Pancreas (tissue), 10 donors: ENCODE measurements at places on chromosomes 1 and 21. TPM values are rescaled to one million over a fixed set of nuclear protein-coding genes. Genes with fewer than 3 reads are reported as not detected.

The SPRR5 gene
- polyA plus RNA-seq, result not detected

GRCh38 chr1:153777648-153778047 is 2.4 kb downstream of the SLC27A3 start:
- H3K36me3 ChIP-seq, result peaks cover 4% of the 10 kb centered on the region
- H3K4me3 ChIP-seq, result no peak overlapping the region
- peaks cover 17% of the 10 kb centered on the region for H3K4me1 ChIP-seq
- DNase-seq, result peak; percentile 81
- H3K27ac ChIP-seq, result no peak overlapping the region

The SPRR1B gene
- polyA plus RNA-seq, result 0.65 TPM

The CBR1 gene
- polyA plus RNA-seq, result 30.7 TPM

DNA sequence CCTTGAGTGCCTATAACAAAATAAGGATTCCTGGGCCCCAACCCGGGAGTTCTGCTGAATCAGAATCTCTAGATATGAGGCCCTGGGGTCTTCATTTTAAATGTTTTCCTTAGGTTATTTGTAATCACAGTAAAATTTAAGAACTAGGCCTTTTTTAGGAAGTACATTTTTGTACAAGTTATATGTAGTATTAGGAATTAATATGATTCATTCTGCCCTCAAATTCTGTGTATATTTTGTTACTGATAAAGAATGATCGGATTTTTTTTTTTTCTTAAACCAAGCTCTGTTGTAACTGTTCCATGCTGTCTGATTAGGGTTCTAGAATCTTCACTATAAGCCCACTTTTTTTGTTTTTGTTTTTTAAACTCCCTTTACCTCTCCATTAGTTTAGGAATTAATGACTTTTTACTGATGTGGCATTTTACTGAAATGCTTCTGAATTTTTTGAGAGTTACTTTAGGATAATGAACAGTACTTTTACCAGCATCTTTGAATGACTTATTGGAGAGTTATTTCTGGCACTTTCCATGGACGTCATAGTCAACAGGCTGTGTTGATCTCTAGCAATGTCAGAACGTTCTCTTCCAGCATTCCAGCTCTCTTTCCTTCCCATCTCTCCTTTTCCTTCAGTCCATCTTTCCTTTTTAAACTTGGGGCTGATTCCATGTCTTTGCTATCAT is 48.3 kb downstream of the CLIC4 start:
- H3K27ac ChIP-seq, result no peak overlapping the region
- H3K4me3 ChIP-seq, result no peak overlapping the region
- no peaks in the 10 kb centered on the region for H3K4me1 ChIP-seq
- DNase-seq, result no peak
- H3K36me3 ChIP-seq, result no peaks in the 10 kb centered on the region
